ENCODE measurements at places on chromosomes 3 and 15. TPM values are rescaled to one million over a fixed set of nuclear protein-coding genes. Genes with fewer than 3 reads are reported as not detected.
A peak's percentile ranks its signal among the peaks of the same experiment; 100 is the strongest.

- no peak for DNase-seq
Measured at GRCh38 chr3:8954938-8955763, 8.1 kb downstream of the RAD18 start.

GRCh38 chr3:126944089-126944965 is 38.6 kb upstream of the PLXNA1 start:
- no peak for DNase-seq

DNA sequence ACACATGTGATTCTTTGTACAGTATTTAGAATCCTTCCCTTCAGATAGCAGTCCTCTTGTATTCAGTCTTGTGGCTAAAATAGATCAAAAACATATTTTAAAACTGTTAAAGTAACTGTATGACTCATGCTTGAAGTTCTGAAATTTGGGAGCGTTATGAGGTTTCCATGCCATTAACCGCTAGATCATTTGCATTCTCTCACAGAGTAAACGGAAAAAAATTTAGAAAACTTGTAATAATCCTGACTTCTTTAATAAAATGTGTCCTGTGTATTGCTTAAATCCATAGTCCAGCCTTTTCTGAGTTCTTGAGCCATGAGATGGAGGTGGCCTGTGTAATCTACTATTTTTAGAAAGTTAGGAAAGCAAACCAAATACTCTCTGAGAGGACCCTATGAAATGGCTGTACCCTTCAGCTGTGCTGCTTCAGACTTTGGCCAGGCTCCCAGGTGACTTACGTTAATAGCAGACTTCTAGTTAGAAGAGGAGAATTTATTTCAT is 33.8 kb downstream of the MBNL1 start:
- DNase-seq: peak; percentile 41

- DNase-seq: no peak
Measured at GRCh38 chr15:62465173-62465572, 300.1 kb upstream of the C2CD4B start.

DNA sequence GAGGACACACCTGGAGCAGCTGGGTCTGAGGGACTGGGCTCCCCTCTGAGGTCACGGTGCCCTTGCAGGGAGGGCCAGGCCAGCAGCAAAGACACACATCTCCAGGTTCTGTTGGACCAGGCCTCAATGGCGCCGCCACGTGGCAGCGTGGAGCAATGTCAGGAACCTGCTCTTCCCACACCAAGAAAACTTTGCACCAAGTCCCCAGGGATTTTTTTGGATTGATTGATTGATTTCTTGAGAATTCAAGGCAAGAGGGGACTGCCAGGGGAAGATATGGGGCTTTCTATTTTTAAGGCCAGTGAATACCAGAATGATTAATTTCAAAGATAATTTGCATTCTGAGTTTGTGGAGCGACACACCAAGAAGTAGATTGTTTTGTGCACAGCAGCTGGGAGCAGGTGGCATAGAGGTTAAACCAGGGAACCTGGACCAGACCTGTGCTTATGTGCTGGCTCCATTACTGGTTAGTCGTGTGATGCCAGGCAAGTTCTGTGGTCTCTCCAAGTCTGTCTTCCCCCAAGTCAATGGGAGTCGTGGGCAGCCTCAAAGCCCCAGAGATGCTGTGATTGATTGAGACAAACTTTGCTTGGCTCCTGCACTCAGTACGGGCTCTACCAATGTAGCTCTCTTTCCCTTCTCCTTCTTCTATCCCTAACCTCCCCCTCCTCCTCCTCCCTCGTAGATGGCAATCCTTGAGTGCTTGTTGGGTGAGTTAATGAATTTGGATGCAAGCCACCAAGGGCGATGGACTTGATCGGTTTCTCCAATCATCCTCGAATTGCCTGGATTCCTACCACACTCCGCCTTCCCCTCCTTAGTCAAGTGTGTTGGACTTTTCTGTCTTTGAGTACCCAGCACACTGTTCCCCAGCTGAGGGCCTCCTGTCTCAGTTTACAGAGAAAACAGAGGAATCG is 96.2 kb upstream of the TRPM1 start:
- no peak for DNase-seq

DNA sequence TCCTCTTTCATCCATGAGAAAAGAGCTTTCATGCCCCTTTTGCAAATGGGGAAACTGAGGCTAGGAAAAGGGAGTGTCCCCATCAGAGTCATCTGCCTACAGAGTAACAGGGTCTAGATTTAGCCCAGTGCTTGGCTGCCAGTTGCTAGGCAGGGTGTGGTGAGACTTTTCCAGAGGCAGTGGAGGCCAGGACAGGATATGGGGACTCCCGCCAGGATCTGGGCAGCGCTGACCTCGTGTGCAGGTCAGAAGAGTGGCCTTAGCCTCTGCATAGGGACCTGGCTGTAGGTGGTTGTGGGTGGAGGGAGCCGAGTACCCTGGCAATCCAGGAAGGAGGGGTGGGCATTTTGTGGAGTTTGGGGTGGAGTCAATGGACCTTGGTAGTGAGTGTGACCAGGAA is 4.2 kb downstream of the PLXNA1 start:
- DNase-seq: no peak

GRCh38 chr15:89367485-89368451 is 33.1 kb upstream of the POLG start:
- DNase-seq: no peak

DNA sequence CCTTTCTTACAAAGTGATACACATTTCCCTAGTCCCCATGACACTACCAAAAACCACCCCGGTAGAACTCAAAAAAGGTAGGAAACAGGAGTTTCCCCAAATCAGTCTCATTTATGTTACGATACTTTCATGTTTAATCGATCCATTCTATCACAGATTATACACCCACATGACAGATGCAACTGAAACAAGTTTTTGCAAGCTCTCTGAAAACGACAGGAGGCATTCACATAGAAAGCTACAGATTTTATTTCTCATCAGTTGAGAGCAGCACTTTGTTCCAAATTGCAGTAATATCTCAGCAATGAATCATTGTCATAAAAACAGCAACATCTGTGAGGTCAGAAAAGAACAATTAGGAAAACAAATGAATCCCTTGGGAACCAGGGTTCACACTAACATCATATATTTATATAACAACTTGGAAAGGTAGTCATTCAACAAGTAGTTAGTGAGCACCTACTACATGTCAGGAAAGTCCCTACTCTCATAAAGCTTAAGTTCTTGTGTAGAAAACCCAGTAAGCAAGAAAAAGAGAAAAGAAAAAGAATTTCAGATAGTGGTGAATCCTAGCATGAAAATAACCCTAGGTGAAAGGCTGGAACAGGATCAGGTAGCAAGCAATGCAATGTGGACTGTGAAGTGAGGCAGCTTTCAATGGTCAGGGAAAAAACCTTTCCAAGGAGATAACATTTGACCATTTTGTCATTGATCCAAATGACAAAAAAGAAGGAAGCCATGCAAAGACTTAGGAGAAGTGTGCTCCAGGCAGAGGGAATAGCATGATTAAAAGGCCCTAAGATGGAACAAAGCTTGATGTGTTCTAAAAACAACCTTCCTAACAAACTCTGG is 8.3 kb downstream of the PLD1 start:
- DNase-seq: no peak

DNA sequence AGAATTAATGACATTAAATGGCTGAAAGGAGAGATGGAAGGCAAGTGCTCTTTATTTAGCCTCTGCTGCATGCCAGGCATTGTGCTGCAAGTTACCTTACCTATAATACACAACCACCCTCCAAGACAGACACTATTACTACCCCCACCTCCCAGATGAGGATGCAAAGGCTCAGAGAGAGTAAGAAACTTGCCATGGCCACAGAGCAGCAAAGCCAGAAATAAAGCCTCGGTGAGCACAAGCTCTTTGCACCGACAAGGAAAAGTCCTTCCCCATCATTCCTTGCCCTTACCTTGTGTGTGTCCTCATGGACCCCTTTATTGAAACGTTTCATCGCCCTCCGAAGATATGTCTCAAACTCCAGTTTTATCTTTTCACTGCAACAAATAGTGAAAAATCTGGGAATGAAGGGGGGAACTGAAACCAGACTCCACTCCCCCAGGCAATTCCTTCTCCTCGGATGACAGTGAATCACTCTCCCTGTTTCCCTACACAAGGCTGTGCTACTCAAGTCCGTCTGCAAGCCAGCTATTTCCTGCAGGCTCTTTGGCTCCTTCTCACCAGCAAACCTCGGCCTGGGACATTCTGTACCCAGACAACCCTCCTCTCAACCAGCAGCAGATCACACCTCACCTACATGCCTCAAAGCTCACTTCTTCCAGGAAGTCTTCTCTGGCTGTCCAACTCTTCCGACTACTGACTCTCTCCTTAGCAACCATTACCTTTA is 11.4 kb downstream of the XPC start:
- DNase-seq: no peak

DNA sequence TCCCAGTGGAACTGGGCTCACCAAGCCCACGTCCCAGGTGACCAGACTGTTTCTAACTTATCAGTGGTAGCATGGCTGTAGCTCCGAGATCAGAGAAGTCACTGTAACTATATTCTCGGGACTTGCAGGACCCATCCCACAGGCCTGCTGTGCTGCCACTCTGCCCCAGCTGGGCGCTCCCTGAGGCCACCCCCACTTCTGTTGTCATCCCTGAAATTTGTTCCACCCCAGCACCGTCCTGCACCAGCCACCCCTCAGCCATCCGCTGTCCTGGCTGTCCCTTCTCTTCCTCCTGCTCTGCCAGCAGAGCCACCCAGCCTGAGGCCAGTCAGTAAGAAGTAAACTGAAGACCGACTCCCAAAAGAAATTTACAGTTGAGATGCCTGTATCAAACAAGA is 33.0 kb upstream of the VILL start:
- DNase-seq: no peak

DNA sequence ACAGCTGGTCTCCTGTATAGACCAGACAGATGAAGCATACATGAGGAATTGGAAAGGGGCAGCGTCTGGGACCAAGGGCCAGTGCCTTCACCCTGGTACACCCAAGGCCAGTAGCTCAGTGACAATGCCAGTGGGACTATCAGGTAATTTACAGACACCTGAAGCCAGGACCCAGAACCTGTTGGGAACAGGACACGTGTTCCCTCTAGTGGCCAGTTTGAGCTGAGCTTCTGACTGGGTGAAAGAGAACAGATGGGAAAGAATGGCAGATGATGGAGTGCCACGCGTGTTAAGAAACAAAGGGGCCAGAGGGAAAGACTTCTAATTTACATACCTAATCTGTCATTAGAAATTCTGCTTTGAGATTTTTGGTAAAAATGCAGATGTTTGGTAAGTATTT is 5.1 kb upstream of the SLC25A38 start:
- peak; percentile 31 for DNase-seq

DNA sequence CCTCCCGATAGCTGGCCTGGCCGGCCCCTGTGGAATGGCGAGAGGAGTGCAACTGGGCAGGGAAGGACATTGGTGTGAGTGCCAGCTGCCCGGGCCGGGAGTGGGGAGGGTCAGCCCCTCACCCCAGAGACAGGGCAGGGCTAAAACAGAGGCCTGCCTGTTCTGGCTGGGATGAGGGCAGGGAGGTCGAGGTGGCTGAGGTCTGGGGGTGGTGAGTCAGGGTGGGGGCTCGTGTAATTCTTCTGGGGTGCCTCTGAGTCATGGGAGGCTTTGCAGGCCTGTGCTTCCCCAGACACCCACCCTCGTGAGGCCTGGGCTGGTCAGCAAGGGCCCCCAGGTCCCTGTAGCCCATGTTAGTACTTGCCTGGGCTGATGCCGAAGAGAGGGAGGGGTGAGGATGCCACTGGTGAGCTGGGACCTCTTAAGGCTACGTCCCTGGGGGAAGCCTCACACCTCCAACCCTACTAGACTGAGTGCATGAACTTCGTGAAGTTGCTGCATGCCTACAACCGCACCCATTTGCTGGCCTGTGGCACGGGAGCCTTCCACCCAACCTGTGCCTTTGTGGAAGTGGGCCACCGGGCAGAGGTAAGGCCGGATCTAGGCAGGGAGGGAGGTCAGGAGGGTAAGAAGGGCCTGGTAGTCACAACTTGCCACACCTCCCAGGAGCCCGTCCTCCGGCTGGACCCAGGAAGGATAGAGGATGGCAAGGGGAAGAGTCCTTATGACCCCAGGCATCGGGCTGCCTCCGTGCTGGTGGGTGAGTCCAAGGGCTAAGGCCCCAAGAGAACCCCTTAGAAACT is 1.7 kb downstream of the SEMA3B start:
- DNase-seq: no peak

DNA sequence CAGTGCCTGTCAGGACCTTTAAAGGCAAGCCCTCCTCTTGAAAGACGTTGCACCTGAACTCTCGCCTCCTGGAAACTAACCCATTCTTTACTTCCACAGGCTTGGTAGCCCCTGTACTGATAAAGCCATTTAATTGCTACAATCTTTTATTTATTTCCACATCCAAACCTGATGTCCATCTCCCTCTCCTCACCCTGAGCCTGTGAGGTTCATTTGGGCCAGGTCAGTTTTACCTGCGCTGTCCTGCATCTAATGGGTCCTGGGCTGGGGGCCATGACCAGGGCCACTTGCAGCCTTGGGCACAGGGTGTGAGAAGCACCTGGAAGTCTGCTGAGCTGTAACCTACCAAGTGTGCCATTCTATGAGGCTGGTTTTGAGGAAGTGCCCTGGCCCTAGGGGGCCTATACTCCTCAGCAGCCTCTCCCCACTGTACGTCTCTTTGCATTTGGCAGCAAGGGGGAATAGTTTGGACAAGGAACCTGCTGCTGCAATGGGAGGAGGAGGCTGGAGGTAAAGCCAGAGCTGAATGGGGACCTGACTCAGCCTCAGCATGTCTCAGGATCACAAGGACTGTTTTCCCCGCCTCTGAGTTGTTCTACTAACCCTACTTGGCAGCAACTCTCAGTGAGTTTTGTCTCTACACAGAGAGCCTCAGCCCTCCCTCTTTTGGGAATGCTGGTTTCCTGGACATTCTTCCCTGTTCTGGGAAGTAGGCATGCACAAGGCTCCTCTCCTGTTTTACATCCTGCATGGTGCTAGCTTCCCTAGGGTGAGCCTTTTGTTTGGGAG is 53.8 kb downstream of the WDR76 start:
- no peak for DNase-seq

GRCh38 chr3:138206196-138206595 is 19.1 kb downstream of the ARMC8 start:
- no peak for DNase-seq

DNA sequence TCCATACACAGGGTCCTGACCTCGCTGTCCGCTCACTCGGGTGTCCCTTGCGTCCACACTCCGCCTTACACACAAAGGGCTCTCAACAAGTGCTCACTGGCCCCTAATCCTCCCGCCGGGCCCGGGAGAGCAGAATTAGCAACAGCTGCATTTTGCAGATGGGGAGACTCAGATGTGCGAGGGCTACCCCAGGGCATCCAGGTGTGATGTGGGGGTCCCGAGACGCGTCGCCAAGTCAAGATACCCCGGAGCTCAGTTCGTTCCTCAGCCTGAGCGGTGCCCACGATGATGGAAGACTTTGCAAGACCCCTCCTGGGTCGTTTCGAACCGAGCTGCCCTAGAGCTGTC is 14.9 kb upstream of the WNT7A start:
- DNase-seq: no peak

- no peak for DNase-seq
Measured at GRCh38 chr15:23954931-23955330, 267.8 kb upstream of the NDN start.

The ARGFX gene
- polyA plus RNA-seq: not detected

The MAP4 gene
- polyA plus RNA-seq: 175 TPM

The PIGZ gene
- 0.83 TPM for polyA plus RNA-seq

The ATP13A5 gene
- not detected for polyA plus RNA-seq

The CHL1 gene
- polyA plus RNA-seq: 15.9 TPM

The MESP1 gene
- polyA plus RNA-seq: 2.0 TPM

The GHSR gene
- not detected for polyA plus RNA-seq

The MEGF11 gene
- polyA plus RNA-seq: 2.6 TPM

The EPHA3 gene
- 5.4 TPM for polyA plus RNA-seq

The CPNE9 gene
- polyA plus RNA-seq: 0.10 TPM

The CD276 gene
- polyA plus RNA-seq: 198 TPM

The NDN gene
- 83.9 TPM for polyA plus RNA-seq

The CA12 gene
- 123 TPM for polyA plus RNA-seq

The ZIC4 gene
- polyA plus RNA-seq: not detected
